G401 (cell line): ENCODE measurements at places on chromosomes 12 and 14. TPM values are rescaled to one million over a fixed set of nuclear protein-coding genes. Genes with fewer than 3 reads are reported as not detected.
A peak's percentile ranks its signal among the peaks of the same experiment; 100 is the strongest.

DNA sequence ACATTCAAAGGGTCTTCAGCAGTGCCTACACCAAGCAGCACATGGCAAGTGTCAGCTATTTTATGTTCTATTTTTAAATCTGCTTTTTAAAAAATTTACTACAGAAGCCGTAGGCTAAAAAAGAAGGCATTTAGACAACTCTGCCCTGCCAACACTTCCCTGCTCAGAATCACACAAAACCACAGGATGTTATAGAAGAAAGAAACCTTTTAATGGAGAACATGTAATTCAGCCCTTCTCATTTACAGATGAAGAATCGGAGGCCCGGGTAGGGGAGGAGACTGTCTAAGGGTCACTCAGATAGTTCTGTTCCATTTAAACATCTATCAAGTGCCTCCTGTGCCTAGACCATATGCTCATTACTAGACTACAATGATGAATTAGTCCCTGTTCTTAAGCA, 171.8 kb upstream of the NTF3 start:
- no peak for DNase-seq

DNA sequence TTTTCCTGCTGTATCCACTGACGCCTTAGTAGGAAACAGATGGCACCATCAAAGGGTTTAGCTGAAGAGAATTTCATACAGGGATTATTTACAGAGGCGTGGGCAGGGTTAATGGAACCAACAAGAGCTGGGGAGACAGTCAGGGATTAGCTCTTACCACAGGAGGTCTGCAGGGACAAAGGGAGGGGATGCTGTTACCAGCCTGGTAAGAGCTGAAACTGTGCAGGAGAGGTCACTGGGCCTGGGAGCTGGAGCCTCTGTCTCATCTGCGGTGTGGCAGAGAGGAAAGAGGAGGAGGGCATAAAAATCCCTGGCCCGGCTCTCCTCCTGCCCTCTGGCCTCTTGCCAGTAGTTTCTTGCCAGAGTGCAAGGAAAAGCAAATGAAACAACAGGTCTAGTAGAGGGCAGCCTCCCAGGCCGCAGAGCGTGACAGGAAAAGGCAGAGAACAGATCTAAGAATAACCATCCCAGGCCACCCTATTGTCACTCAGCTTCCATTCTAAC, 18.9 kb upstream of the POC1B start:
- DNase-seq: peak; percentile 93

GRCh38 chr12:110024051-110024450, 24.3 kb downstream of the C12orf76 start:
- DNase-seq: peak; percentile 19

- no peak for DNase-seq
Measured at GRCh38 chr12:7959278-7959677, 23.3 kb upstream of the SLC2A3 start.

GRCh38 chr12:127277882-127278281, 989.1 kb upstream of the TMEM132C start:
- no peak for DNase-seq

GRCh38 chr14:24436355-24437019, 6.1 kb downstream of the SDR39U1 start:
- peak; percentile 90 for DNase-seq

DNA sequence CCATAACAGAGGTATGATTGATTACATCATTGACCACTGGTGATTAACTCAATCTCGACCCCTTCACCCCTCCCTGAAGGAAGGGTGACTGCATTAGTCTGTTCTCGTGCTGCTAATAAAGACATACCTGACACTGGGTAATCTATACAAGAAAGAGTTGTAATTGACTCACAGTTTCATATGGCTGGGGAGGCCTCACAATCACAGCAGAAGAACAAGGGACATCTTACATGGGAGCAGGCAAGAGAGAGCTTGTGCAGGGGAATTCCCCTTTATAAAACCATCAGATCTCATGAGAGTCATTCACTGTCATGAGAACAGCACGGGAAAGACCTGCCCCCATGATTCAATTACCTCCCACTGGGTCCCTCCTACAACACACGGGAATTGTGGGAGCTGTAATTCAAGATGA, 55.9 kb upstream of the TMCC3 start:
- no peak for DNase-seq

DNA sequence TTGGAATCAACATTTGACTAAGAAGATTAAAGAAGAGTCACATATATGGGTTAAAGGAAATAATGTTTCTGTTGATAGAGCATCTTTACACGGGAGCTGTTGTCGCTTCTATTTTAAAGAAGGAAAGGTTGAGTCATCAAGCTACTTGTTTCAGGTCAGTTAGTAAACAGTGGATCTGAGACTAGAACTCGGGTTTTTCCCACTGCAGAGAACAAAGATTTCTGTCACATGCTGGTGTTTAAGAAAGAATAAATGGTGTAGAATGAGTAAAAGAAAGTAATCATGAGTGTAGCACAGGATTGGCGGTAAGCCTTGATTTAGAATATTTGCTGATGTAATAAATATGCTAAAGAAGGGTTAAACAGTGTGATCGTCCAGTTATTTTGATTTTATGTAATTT, 455.5 kb downstream of the AEBP2 start:
- no peak for DNase-seq

- no peak for DNase-seq
Measured at GRCh38 chr12:91404441-91404840, 221.8 kb upstream of the DCN start.

Gene EXOC3L4
- 0.86 and 1.6 TPM in 2 replicates for total RNA-seq

Gene RPGRIP1
- 0.18 TPM in 1 of 2 replicates, not detected in the other for total RNA-seq

Gene TAS2R9
- not detected in 2 replicates for total RNA-seq

Gene ALDH2
- 60.5 and 73.9 TPM in 2 replicates for total RNA-seq

Gene ST8SIA1
- total RNA-seq: not detected in 2 replicates
